Activated CD8-positive, alpha-beta T cell treated with anti-CD3 and anti-CD28 coated beads, Interleukin-2, amount 10 ng/mL, durations not matched to agents 7 days and 5 days (primary cell): ENCODE measurements at places on chromosomes 4 and X.

- no peak for DNase-seq
- H3K27ac ChIP-seq: no peak overlapping the region
- no peaks in the 10 kb centered on the region for H3K36me3 ChIP-seq
- no peak overlapping the region for H3K4me3 ChIP-seq
- no peaks in the 10 kb centered on the region for H3K4me1 ChIP-seq
- H3K27me3 ChIP-seq: no peaks in the 10 kb centered on the region
Measured at GRCh38 chr4:62449538-62449937, 1249.4 kb downstream of the ADGRL3 start.

DNA sequence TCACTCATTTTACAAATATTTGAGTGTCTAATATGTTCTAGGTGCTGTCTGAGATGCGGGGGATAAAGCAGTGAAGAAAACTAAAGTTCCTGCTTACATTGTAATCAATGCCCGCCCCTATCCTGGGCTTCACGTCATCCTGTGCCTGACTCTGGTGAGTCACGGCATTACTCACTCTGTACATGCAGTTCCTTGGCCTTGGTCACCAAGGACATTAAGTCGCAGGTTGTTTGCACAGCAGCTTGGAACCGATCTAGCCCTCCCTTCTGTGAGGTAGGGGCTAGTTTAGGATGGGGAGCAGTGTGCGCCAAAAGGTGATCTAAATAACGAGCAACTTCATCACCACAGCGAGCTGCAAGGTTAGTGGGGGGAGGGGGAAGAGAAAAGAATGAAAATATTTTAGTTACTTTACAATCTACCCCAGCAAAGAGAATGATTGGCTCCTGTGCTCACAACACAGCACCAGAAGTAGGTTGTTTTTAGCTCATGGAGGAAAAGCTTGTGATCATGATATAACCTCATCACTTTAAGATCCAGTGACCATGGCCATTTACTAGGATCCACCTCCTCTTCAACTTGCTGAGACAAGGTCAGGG lies 48.0 kb upstream of the HDAC8 start:
- peak overlapping the region; percentile 23 for H3K4me3 ChIP-seq
- no peaks in the 10 kb centered on the region for H3K27me3 ChIP-seq
- H3K27ac ChIP-seq: no peak overlapping the region
- no peak for DNase-seq
- peaks cover 3% of the 10 kb centered on the region for H3K36me3 ChIP-seq

GRCh38 chrX:110006821-110007375 lies 4.0 kb downstream of the TMEM164 start:
- peaks cover 37% of the 10 kb centered on the region for H3K4me1 ChIP-seq
- no peak overlapping the region for H3K27ac ChIP-seq
- peaks cover 23% of the 10 kb centered on the region for H3K36me3 ChIP-seq
- H3K27me3 ChIP-seq: no peaks in the 10 kb centered on the region
- H3K4me3 ChIP-seq: no peak overlapping the region
- no peak for DNase-seq

- no peak for DNase-seq
- no peaks in the 10 kb centered on the region for H3K27me3 ChIP-seq
- H3K27ac ChIP-seq: no peak overlapping the region
- no peak overlapping the region for H3K4me3 ChIP-seq
- H3K4me1 ChIP-seq: no peaks in the 10 kb centered on the region
- no peaks in the 10 kb centered on the region for H3K36me3 ChIP-seq
Measured at GRCh38 chr4:134202166-134202956, 772 bp upstream of the PABPC4L start.

DNA sequence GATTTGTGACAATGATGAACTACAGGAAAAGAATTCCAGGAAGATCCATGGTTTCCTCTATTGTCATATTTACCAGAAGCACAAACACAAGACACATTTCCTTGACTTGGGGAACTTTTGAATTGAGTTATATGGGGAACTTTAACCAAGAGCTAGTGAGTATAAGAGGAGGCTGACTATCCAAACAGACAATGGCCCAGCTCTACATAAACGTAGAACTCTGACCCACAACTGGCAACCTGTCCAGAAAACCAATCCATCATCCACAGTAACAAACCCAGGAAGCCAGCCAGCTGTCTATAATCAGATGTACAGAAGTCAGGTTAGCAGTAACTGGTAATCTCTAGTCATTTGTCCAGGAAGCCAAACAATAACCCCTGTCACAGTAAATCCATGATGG lies 167.0 kb upstream of the CPEB2 start:
- no peaks in the 10 kb centered on the region for H3K4me1 ChIP-seq
- no peaks in the 10 kb centered on the region for H3K36me3 ChIP-seq
- DNase-seq: no peak

DNA sequence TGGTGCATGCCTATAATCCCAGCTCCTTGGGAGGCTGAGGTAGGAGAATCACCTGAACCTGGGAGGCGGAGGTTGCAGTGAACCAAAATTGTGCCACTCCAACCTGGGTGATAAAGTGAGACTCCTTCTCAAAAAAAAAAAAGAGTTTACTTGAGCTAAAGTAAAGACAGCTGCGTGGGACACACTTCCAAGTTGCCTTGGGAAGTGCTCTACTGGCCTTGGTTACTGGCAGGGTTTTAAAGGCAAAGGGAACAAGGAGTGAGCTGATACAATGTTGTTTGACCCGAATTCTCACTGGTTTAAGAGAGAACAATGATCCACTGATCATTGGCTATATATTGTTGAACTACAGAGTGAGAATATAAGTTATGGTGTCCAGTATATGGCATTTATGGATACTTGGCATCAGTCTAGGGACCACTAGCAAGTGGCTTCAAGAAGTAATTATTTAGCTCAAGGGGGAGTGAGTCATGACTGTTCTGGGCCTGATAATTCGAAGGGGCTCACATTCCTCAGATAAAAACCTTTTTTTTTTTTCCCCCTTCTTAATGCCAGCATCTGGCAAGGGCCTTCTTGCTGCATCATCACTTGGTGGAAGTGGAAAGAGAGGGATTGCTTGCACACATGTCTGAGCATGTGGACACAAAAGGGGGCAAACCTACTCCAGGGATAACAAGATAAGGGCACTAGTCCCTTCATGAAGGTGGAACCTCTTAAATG lies 32.3 kb downstream of the GRK4 start:
- H3K36me3 ChIP-seq: no peaks in the 10 kb centered on the region
- no peak for DNase-seq
- H3K27ac ChIP-seq: no peak overlapping the region
- no peak overlapping the region for H3K4me3 ChIP-seq
- H3K4me1 ChIP-seq: no peaks in the 10 kb centered on the region

DNA sequence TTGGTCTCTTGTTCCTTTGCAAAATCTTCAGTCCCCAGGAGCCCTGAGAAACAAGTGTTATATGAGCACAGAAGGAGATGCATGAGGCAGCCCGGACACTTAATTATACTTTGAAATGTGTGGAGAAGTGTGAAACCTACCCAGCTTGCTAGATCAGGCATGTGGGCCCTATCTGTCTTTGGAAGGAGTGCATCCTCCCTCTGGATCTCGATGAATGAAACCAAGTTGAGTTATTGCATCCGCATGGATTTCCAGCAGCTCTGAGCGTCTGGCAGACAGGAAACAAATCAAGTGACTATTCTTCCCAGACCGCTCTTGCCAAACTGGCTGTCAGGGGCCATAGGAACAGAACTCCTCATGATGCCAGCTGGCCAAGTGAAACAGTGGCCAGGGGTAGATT lies 19.6 kb upstream of the SOWAHD start:
- H3K27ac ChIP-seq: no peak overlapping the region
- DNase-seq: no peak
- H3K4me3 ChIP-seq: no peak overlapping the region
- no peaks in the 10 kb centered on the region for H3K4me1 ChIP-seq
- H3K36me3 ChIP-seq: no peaks in the 10 kb centered on the region

DNA sequence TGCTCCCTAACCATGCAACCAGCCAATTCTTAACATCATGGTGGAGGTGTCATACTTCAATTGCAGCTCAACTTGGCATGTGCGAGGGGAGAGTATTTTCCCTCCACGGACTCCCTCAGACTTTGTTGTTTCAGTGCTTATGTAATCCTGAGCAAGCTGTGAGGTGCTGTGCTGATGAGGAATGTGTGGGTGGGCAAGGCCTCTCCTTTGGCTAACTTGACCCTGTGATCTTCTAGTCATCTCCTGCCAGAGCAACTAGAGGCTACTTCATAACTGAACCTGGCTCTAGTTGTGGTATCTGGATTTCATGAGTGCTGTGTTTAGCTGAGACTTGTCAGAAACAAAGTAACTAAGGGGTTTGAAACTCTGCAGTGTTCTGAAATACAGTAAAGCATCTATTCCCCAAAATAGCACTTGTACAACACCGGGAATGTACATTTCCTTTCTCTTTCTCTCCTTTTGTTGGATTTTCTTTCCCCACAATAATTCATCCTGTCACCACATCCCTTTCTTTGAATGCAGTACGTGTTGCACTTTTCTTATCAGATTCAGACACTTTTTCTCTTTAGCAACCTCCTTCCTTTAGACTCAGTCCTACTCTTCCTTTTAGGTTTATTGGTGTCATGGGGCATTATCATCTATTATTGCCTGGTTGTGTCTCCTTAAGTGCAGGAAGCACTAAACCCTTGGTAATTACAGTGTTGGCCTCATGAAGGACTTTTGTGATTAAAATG lies 415.2 kb upstream of the NR3C2 start:
- DNase-seq: no peak
- H3K36me3 ChIP-seq: no peaks in the 10 kb centered on the region
- no peak overlapping the region for H3K27ac ChIP-seq
- H3K27me3 ChIP-seq: no peaks in the 10 kb centered on the region
- H3K4me1 ChIP-seq: no peaks in the 10 kb centered on the region
- H3K4me3 ChIP-seq: no peak overlapping the region

- H3K27ac ChIP-seq: no peak overlapping the region
- no peak for DNase-seq
- H3K4me1 ChIP-seq: no peaks in the 10 kb centered on the region
- no peak overlapping the region for H3K4me3 ChIP-seq
- H3K27me3 ChIP-seq: no peaks in the 10 kb centered on the region
Measured at GRCh38 chr4:21476757-21477156, 471.8 kb downstream of the KCNIP4 start.

- H3K36me3 ChIP-seq: no peaks in the 10 kb centered on the region
- no peak overlapping the region for H3K4me3 ChIP-seq
- no peaks in the 10 kb centered on the region for H3K27me3 ChIP-seq
- H3K27ac ChIP-seq: no peak overlapping the region
- DNase-seq: no peak
- no peaks in the 10 kb centered on the region for H3K4me1 ChIP-seq
Measured at GRCh38 chrX:127873637-127874036, 178.6 kb downstream of the ACTRT1 start.

GRCh38 chr4:10701702-10702460 lies 17.3 kb upstream of the CLNK start:
- no peak for DNase-seq
- H3K27ac ChIP-seq: no peak overlapping the region
- no peaks in the 10 kb centered on the region for H3K27me3 ChIP-seq

DNA sequence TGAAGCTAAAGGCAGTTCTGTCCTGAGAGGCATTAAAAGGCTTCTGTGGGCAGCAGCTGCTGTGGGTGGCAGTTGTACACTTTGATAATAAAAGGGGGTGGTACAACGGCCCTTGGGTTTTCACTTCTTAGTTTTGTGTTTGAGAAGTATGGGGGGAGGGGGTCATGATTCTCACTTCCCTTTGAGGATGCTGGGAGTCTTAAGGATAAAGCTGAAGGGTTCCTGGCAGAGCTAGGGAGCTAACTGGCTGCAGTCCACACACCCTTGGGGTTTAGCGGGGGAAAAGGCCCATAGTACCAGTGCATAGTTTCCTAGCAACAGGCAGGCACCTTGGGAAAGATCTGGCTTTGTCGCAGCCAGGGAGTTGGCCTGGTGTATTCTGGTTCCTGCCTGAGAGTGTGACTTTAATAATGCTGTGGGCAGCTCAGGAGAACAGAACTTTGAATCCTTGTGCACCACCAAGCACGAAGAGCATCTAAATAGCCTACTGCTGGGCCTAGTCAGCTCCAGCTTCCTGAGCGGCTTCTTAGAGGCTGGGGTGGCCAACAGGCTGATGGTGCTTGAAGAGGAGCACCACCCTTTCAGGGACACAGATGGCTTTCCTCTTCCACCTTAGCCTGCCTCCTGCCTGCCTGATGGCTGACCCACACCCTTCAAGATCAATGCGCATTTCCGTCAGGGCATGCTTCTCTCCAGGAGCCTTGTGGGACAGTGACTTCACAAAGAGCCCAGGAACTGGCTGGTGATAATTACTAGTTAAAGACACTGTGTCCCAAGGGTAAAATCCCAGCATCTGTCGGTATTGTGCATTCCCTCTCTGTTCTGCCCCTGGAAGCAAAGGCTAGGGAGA lies 12.5 kb downstream of the ZBTB33 start:
- no peak for DNase-seq
- H3K4me1 ChIP-seq: no peaks in the 10 kb centered on the region
- H3K27ac ChIP-seq: no peak overlapping the region
- peaks cover 2% of the 10 kb centered on the region for H3K36me3 ChIP-seq
- no peak overlapping the region for H3K4me3 ChIP-seq
- no peaks in the 10 kb centered on the region for H3K27me3 ChIP-seq

- no peaks in the 10 kb centered on the region for H3K27me3 ChIP-seq
- H3K27ac ChIP-seq: no peak overlapping the region
- H3K36me3 ChIP-seq: no peaks in the 10 kb centered on the region
Measured at GRCh38 chrX:17154001-17154400, 207.5 kb downstream of the REPS2 start.

- DNase-seq: no peak
- H3K36me3 ChIP-seq: no peaks in the 10 kb centered on the region
- H3K4me1 ChIP-seq: no peaks in the 10 kb centered on the region
- no peaks in the 10 kb centered on the region for H3K27me3 ChIP-seq
Measured at GRCh38 chr4:55110131-55110530, 15.3 kb downstream of the KDR start.

GRCh38 chr4:52869196-52869595 lies 7.1 kb downstream of the RASL11B start:
- no peak overlapping the region for H3K27ac ChIP-seq
- no peak for DNase-seq
- H3K27me3 ChIP-seq: peaks cover 2% of the 10 kb centered on the region

DNA sequence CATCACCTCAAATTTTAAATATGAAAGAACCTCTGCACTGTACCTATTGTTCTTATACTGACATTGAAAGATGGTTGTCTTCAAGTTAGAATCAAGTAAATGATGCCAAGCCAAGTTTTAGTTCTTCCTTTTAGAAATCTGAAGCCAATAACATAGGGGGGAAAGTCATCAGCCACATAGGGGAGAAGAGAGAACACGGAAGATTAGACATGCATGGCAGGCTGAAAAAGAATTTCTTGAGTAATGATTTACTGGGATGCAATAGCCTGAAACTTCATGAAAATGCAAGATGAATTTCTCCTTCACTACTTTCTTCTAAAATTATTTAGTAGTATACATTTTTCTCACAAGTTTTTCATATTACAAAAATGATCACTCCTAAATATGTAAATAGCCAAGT lies 13.6 kb upstream of the EPGN start:
- H3K27ac ChIP-seq: no peak overlapping the region
- DNase-seq: no peak
- H3K4me3 ChIP-seq: no peak overlapping the region

GRCh38 chrX:153669901-153670731 lies 3.5 kb downstream of the PNCK start:
- DNase-seq: no peak
- peaks cover 22% of the 10 kb centered on the region for H3K27me3 ChIP-seq
- no peak overlapping the region for H3K4me3 ChIP-seq
- no peaks in the 10 kb centered on the region for H3K36me3 ChIP-seq

GRCh38 chr4:133149932-133150471 lies 908 bp downstream of the PCDH10 start:
- peaks cover 74% of the 10 kb centered on the region for H3K27me3 ChIP-seq
- DNase-seq: no peak
- H3K4me1 ChIP-seq: peaks cover 21% of the 10 kb centered on the region
- no peak overlapping the region for H3K27ac ChIP-seq
- peaks cover 13% of the 10 kb centered on the region for H3K36me3 ChIP-seq

GRCh38 chr4:107579099-107579498 lies 140.9 kb downstream of the PAPSS1 start:
- H3K27ac ChIP-seq: no peak overlapping the region
- no peaks in the 10 kb centered on the region for H3K36me3 ChIP-seq
- no peaks in the 10 kb centered on the region for H3K4me1 ChIP-seq
- H3K27me3 ChIP-seq: peaks cover 3% of the 10 kb centered on the region
